NCI-H2107 (cell line): ENCODE measurements at places on chromosomes 7 and 10.

DNA sequence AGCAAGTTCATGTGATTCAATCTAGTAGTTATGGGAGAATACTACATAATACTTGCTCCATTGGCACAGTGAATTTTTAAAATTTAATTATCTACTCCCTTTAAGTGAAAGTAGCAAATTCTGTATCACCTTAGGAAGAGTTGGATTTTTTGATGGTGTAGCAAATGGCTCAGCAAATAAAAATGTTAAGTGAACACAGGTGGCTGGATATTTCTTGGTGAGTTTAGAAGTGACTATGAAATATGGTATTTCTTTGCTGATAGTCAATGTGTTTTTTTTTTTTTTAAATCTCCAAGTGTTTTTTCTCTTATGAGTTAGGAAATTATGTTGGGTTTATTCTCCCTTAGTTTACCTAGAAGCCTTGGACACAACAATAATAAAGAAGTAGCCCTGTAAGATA is 67.8 kb downstream of the CREM start:
- DNase-seq = no peak

DNA sequence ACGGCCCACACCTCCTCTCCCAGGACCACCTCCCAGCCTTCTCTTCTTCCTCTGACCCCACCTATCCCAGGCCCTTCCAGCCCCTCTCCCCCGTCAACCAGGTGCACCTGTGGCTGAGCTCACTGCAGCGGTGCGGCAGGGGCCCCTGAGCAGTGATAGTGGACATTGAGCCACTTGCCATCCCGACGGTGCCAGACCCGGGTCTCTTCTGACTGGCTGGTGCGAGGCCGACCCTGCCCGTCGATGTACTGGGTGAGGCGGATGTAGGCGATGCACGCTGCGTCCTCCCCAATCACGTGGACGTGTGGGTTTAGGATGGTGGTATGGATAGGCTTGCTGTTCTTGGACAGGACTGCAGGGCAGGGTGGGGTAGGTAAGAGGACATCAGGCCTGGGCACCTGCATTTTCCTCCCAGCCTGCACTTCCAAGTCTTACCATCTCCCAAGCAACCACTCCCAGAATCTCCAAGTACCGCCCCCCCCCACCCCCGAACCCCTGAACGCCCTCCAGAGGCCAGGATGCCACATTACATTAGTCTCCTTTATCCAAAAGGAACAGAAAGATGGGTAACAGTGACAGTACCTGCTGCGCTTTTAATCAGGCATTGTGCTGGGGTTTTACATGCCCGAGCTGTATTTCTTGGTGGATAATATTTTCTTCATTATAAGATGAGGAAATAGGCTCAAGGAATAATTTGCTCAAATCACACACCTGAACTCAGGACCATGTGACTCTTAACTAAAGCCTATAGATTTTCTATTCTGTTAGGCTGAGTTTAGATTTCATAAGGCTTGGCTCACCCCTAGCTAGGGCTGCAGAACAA is 3.7 kb upstream of the NDST2 start:
- no peak for DNase-seq

DNA sequence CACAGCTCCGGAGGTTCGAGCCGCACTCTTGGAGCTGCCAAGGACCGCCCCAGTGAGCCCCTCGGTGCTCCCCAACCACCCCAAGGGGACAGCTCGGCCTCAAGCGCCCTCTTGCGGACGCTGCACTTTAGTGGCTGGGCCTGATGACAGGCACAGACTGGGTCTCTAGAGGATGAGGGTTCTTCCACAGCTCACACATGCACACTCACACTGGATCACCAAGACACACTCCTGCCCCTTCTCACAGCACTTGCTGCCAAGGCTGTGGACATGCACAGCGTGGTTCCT is 2.1 kb downstream of the RET start:
- no peak for DNase-seq

GRCh38 chr7:29084832-29085231 is 61.5 kb downstream of the CPVL start:
- DNase-seq = no peak
